Stimulated activated CD8-positive, alpha-beta memory T cell treated with anti-CD3 and anti-CD28 coated beads, Interleukin-15, amount 100 ng/mL, for 48 hours (primary cell): ENCODE measurements at places on chromosomes 13 and 19.
A peak's percentile ranks its signal among the peaks of the same experiment; 100 is the strongest.

- no peak for DNase-seq
These were observed 117.4 kb upstream of the WASF3 start for GRCh38 chr13:26440111-26440510.

GRCh38 chr13:50923272-50923671, 13.7 kb downstream of the RNASEH2B start:
- no peak for DNase-seq

- no peak for DNase-seq
These were observed 636 bp upstream of the FOXO1 start for GRCh38 chr13:40666933-40667621.

DNA sequence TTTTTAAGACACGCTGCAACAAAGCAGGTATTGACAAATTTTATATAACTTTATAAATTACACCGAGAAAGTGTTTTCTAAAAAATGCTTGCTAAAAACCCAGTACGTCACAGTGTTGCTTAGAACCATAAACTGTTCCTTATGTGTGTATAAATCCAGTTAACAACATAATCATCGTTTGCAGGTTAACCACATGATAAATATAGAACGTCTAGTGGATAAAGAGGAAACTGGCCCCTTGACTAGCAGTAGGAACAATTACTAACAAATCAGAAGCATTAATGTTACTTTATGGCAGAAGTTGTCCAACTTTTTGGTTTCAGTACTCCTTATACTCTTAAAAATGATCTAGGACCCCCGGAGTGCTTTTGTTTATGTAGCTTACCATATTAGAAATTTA, 1.2 kb downstream of the BRCA2 start:
- DNase-seq: no peak

DNA sequence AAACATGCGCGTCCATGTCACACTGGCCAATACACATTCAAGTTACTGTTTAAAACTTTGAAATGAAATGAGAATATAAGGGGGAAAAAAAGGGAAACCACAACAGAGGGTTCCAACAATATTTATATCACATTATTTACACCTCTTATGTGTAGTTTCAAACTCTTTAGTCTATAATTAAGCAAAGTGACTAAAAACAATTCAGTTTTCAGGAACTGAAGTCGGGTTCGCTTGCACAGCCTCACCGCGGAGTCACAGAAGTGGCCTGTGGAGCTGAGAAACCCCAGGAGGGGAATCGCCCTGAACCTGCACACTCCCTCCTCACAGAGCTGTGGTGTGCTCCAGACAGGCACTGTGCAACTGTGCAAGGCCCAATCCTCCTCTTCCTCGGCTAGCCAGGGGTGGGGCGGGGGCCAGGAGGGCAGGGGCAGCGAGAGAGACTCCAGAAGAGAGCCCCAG, 75.9 kb downstream of the STK24 start:
- DNase-seq: no peak

- DNase-seq: no peak
These were observed at the start of gene TYROBP for GRCh38 chr19:35908010-35908441. Gene TYROBP, minus strand, starts transcription at chr19:35908295. Its CDS starts 67 bp downstream, at chr19:35908228.

- no peak for DNase-seq
These were observed 955.6 kb downstream of the PCDH17 start for GRCh38 chr13:58587183-58587582.

DNA sequence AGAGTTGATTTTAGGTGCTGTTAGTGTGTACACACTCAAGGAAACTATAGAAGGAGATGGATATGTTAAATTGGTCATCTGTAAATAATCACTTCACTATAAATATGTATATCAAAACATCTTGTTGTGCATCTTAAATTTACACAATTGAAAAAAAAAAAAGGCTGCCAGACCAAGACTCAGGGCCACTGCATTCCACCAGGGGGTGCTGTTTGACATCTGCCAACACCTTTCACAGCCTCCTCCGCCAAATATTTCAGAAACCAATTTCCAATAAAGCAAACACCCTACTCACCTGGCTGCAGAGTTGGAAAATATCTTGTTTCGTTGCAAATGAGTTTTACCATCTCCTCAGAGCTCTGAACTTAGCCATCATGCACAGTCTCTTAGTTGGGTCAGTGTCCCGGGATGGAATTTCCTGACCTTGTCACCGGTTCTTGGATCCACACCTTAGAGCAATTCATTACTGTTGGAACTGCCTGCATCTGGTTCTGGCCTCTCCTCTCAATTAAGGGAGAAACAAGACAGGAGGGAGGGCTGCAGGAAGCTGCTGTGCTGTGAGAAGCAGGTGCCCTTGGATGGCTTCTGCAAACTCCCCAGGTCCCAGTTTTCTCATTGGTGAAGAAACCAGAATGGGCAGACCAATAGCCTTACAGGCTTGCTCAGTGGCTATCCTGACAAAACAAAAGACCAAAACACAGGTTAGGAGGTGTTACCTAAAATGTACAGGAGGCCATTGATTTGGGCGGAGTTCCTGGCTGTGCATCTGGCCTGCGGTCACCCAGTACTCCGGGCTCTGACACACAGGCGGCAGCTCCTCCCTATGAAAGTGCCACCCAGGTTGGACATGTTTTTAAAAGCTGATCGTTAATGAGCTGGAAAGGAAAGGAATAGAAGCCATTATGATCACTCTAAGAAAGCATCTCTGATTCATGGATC, 746.6 kb downstream of the UQCRFS1 start:
- DNase-seq: no peak

GRCh38 chr13:77510156-77510555, 25.4 kb upstream of the SCEL start:
- no peak for DNase-seq

- DNase-seq: no peak
These were observed 19.5 kb downstream of the CHST8 start for GRCh38 chr19:33641261-33641660.

DNA sequence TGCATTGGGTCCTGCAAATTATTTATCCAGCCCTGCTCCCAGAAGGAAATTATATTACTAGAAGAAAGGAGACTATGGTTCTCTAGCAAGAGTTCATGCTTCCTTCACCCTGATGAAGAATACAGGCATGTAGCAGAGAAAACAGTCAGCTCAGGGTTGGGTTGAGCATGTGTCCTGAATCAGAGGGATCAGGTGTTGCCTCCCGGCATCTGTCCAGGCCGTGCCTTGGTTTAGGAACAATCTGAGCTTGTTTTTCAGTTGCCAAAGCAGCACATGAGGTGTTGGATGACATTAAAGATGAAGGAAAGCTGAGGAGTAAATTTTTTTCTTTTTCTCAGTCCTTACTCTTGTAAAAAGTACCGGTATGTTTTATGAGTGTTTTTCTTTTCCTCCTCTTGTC, 62.0 kb downstream of the KL start:
- no peak for DNase-seq

GRCh38 chr13:106205871-106206270, 329.6 kb downstream of the EFNB2 start:
- no peak for DNase-seq

DNA sequence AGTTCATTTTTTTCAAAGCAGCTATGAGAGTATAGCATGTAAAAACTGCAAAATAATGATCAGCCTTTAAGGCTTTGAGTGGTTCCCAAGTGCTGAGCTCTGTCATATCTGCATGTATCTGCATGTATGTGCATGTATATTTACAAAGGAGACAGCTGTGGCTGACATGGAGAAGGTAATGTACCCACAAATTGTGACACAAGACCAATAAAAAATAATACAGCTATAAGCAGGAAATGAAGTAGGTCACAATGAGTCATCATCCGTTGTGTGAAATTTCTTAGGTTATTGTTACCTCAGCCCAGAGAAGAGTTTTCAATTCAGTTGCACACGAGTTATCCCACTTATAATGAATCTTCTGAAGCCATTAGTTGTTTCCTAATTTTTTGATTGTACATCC, 60.9 kb upstream of the MED4 start:
- DNase-seq: no peak

DNA sequence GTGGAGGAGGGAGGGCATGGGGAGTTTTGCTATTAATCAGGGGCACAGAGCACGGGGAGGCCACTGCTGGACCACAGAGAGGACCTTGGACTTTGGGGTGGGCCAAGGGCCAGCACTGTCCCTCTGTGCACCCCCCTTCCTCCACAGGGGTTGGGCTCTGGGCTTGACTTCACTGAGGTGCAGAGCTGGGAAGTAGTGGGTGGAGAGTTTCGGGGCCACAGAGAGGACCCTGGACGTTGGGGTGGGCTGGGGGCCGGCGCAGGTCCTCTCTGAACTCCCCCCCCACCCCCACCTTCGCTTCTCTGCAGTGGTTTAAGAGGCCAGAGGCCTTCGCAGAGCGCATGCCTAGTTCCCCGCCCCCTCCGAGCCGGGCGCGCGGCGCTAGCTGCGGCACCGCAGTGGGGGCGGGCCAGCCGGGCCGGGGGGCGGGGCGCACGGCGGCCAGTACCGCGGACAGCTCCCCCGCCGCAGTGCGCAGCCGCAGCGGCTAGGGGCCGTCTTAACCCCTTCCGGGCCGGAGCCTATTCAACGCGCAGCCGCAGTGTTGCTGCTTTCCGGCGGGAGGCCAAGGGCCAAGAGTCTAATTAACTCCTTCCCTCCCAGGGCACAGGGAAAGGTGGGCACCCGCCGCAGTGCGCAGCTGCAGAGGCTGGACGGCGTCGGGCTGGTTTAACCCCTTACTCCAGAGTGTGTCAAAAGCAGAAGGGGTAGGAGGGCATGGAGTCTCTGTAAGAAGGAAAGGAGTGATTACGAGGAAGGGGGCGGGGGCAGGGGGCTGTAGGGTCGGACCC, 3.7 kb downstream of the KCNC3 start:
- peak; percentile 69 for DNase-seq

- no peak for DNase-seq
These were observed 22.2 kb downstream of the PCID2 start for GRCh38 chr13:113186061-113186900.

GRCh38 chr13:80262051-80262695, 78.8 kb downstream of the SPRY2 start:
- DNase-seq: no peak
